ENCODE measurements at places on chromosomes 1 and 21. TPM values are rescaled to one million over a fixed set of nuclear protein-coding genes. Genes with fewer than 3 reads are reported as not detected.

FLG2 gene
- not detected for total RNA-seq

PDE9A gene
- total RNA-seq = 10.9 TPM

OR2L8 gene
- total RNA-seq = not detected

SSU72 gene
- total RNA-seq = 117 TPM

RC3H1 gene
- 42.1 TPM for total RNA-seq

CAMSAP2 gene
- total RNA-seq = 27.6 TPM

GRCh38 chr1:23591460-23592208, 32.3 kb upstream of the ID3 start:
- H3K27me3 ChIP-seq = no peaks in the 10 kb centered on the region
- peaks cover 8% of the 10 kb centered on the region for H3K4me1 ChIP-seq
- DNase-seq = no peak
- no peak overlapping the region for H3K4me3 ChIP-seq
- H3K36me3 ChIP-seq = no peaks in the 10 kb centered on the region

- H3K27ac ChIP-seq = no peak overlapping the region
- H3K36me3 ChIP-seq = peaks cover 4% of the 10 kb centered on the region
- H3K4me1 ChIP-seq = peaks cover 17% of the 10 kb centered on the region
- DNase-seq = peak; percentile 66
- H3K27me3 ChIP-seq = peaks cover 43% of the 10 kb centered on the region
These were observed 48.5 kb upstream of the ACOT11 start for GRCh38 chr1:54499360-54500106.

DNA sequence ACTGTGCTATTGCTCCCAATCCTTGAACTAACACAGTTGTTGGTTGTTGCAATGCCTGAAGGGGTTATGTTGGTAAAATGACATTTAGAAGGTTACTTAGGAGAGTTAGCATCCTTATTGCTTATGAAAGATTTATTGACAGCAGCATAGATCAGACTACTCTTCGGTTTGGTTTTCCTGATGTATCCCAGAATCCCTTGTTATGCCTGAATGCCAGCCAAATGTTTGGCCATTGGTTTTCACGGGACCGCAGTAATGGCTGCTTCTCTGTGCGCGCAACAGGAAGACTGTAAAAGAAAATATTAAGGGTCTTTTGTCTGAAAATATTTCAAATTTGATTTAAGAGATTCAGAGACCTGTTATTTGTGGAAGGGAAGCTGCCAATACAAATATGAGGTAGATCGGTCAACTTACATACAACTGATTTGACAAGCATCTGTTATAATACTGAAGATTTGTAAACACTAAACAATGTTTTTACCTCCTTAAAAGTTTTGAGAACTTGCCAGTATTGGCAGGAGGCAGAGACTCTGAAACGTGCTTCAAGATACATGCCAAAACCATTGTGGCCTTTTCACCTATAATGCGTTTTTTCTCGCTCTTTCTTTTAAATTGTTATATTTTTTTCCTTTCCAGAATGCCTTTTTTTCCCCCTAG, 8.3 kb downstream of the NFIA start:
- peaks cover 21% of the 10 kb centered on the region for H3K36me3 ChIP-seq
- H3K27me3 ChIP-seq = no peaks in the 10 kb centered on the region
- no peak overlapping the region for H3K4me3 ChIP-seq
- peaks cover 29% of the 10 kb centered on the region for H3K4me1 ChIP-seq

GRCh38 chr1:13749543-13750341, 49.8 kb downstream of the PRDM2 start:
- peaks cover 24% of the 10 kb centered on the region for H3K4me1 ChIP-seq
- DNase-seq = peak; percentile 46
- peak overlapping the region; percentile 90 for H3K27ac ChIP-seq
- H3K27me3 ChIP-seq = no peaks in the 10 kb centered on the region

DNA sequence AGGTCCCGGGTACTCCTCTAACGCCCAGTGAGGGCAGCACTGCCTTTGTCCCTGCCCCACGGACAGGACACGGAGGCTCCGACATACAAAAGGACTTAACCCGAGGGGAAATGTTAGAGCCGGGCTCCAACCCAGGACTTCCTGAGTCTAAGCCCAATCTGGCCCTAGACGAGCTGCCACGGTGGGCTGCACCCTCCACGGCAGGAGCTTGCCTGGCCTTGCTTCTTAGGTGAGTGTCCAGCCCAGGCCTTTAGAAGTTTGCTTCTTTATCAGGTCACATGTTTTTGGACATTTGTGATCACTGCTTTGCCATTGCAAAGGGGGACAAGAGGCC, 11.0 kb upstream of the TMEM200B start:
- H3K27me3 ChIP-seq = peaks cover 42% of the 10 kb centered on the region
- no peak for DNase-seq
- peaks cover 9% of the 10 kb centered on the region for H3K4me1 ChIP-seq
- peak overlapping the region; percentile 54 for H3K4me3 ChIP-seq

DNA sequence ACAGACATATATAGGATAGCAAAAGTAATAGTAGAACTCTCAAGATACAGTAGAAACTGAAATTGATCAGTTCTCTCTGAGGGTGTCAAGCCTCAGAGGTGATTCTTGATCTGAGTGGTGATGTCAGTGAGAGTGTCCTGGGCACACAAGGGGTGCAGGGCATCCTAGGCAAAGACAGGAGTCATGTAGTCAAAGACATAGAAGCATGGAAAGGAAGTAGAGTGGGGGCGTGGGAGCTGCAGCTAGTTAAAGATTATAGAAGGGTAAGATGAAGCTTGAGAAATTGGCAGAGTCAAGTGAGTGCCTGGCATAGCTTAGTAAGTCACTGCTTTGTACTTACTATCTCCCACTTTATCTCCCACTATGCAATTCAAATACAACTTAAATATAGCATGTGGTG, 22.8 kb downstream of the CDC7 start:
- H3K4me3 ChIP-seq = no peak overlapping the region
- H3K27me3 ChIP-seq = no peaks in the 10 kb centered on the region
- no peaks in the 10 kb centered on the region for H3K36me3 ChIP-seq
- H3K4me1 ChIP-seq = peaks cover 18% of the 10 kb centered on the region
- peak; percentile 31 for DNase-seq

GRCh38 chr1:205170532-205171269, 40.8 kb downstream of the DSTYK start:
- peaks cover 7% of the 10 kb centered on the region for H3K4me1 ChIP-seq
- H3K36me3 ChIP-seq = no peaks in the 10 kb centered on the region
- H3K27ac ChIP-seq = no peak overlapping the region
- no peak overlapping the region for H3K4me3 ChIP-seq
- no peak for DNase-seq

- H3K36me3 ChIP-seq = no peaks in the 10 kb centered on the region
- no peak overlapping the region for H3K4me3 ChIP-seq
- DNase-seq = peak; percentile 52
- peaks cover 4% of the 10 kb centered on the region for H3K27me3 ChIP-seq
These were observed 27.2 kb upstream of the LRRC8C start for GRCh38 chr1:89605692-89606091.

- no peak for DNase-seq
- H3K27ac ChIP-seq = no peak overlapping the region
- peaks cover 67% of the 10 kb centered on the region for H3K27me3 ChIP-seq
- H3K4me3 ChIP-seq = no peak overlapping the region
- H3K4me1 ChIP-seq = no peaks in the 10 kb centered on the region
These were observed 31.9 kb upstream of the SLC19A1 start for GRCh38 chr21:45574081-45574501.

DNA sequence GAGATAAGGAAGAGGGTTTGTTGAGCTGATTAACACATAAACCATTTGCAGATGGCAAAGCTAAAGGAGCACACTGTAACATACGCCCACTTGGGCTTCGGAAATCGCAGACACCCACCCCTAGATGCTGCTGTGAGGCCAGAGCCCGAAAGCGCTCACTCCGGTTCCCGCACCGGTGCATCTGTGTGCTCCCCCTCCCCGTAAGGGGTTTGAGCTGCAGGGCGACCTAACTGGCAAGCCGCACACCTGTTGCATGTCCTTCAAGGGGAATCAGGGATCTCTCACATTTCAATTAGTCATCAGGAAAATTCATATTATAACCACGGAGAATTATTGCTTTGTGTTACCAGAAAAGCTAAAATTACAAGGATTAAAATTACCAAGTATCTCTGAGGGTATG, 1.4 kb upstream of the CFH start:
- no peak overlapping the region for H3K4me3 ChIP-seq

- peak overlapping the region; percentile 30 for H3K4me3 ChIP-seq
- no peak for DNase-seq
- no peak overlapping the region for H3K27ac ChIP-seq
- H3K36me3 ChIP-seq = peaks cover 5% of the 10 kb centered on the region
- no peaks in the 10 kb centered on the region for H3K4me1 ChIP-seq
These were observed 17.0 kb downstream of the TNFRSF25 start for GRCh38 chr1:6448749-6449631.

DNA sequence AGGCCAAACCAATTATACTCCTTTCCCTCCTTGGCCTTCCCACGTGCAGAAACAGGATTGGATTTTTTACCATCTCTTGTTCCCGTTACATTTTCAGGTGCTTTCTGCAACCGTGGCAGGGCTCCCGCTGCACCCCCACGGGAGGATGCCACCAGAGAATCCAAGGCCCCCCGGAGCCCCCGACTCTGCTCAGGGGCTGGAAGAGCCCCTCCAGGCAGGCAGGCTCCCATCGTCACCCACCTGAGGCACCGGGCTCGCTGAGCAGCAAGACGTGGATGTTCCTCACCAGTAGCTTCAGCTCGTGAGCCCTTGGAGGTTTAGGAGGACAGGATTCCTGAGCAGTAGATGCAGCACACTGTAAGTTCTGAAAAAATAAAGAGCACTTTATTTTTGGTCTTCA, 35.2 kb upstream of the PRDM15 start:
- no peak overlapping the region for H3K27ac ChIP-seq
- no peak overlapping the region for H3K4me3 ChIP-seq
- no peaks in the 10 kb centered on the region for H3K27me3 ChIP-seq
- H3K4me1 ChIP-seq = no peaks in the 10 kb centered on the region
- peaks cover 5% of the 10 kb centered on the region for H3K36me3 ChIP-seq
- DNase-seq = no peak

DNA sequence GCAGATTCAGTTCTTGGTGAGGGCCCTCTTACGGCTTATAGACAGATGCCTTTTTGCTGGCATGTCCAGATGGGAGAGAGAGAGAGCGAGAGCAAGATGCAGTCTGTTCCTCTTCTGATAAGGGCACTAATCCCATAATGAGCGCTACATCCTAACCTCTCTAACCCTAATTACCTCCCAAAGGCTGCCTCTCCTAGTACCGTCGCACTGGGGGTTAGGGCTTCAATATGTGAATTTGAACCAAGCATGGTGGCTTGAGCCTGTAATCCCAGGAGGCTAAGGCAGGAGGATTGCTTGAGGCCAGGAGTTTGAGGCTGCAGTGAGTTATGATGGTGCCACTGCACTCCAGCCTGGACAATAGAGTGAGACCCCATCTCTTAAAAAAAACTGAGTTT, 10.5 kb upstream of the SDE2 start:
- H3K4me3 ChIP-seq = no peak overlapping the region
- no peak overlapping the region for H3K27ac ChIP-seq
- H3K36me3 ChIP-seq = no peaks in the 10 kb centered on the region
- peaks cover 19% of the 10 kb centered on the region for H3K27me3 ChIP-seq
- no peak for DNase-seq

DNA sequence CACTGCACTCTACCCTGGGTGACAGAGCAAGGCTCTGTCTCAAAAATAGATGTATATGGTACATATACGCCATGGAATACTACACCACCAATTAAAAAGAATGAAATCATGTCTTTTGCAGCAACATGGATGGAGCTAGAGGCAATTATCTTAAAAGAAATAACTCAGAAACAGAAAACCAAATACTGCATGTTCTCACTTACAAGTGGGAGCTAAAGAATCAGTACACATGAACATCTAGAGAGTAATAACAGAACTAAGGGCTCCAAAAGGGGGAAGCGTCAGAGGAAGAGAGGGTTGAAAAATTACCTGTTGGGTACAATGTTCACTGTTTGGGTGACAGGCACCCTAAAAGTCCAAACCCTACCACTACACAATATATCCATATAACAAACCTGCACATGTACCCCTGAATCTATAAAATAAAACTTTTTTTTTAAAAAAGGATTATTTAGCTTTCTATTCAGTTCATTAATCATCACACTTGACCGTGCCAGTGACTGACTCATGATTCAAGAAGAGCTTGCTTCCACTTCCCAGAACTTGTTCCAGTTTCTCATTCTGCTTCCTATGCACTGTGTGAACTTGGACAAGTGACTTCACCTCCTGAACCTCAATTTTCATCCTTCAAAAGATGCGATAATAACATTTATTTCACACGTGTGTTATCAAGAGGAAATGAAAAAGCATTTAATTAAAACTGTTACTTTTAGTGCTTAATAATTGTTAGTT, 109.6 kb downstream of the PLPP3 start:
- peaks cover 17% of the 10 kb centered on the region for H3K4me1 ChIP-seq
- H3K27ac ChIP-seq = no peak overlapping the region
- H3K4me3 ChIP-seq = no peak overlapping the region
- no peaks in the 10 kb centered on the region for H3K36me3 ChIP-seq

- H3K4me1 ChIP-seq = no peaks in the 10 kb centered on the region
- H3K36me3 ChIP-seq = no peaks in the 10 kb centered on the region
- H3K27me3 ChIP-seq = no peaks in the 10 kb centered on the region
- no peak overlapping the region for H3K4me3 ChIP-seq
- no peak overlapping the region for H3K27ac ChIP-seq
These were observed 99.5 kb downstream of the CSMD2 start for GRCh38 chr1:34065498-34065897.

DNA sequence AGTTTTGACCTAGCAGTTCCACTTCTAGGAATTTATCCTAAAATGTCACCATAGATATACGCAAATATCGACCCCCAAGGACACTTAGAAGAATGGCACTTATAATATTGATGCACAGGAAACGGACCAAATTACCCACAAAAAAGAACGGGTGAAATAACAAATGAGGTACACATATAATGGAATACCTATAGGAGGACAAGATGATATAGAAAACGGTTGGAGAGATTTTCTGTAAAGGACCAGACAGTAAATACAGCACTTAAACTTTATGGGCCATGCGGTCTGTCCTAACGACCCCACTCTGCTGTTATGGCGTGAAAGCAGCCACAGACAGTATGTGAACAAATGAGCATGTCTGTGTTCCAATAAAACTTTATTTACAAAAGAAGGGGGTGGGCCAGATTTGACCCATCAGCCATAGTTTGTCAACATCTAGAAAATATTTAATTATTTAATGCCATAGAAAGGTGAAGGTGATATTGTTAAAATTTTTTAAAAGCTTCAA, 2.4 kb downstream of the TMPRSS3 start:
- peaks cover 41% of the 10 kb centered on the region for H3K4me1 ChIP-seq
- DNase-seq = no peak

GRCh38 chr1:171172471-171172870, 12.6 kb upstream of the FMO2 start:
- H3K4me3 ChIP-seq = no peak overlapping the region
- H3K4me1 ChIP-seq = no peaks in the 10 kb centered on the region
- H3K27me3 ChIP-seq = no peaks in the 10 kb centered on the region
- DNase-seq = no peak
- H3K36me3 ChIP-seq = no peaks in the 10 kb centered on the region
